ENCODE measurements at places on chromosomes 1 and 21. TPM values are rescaled to one million over a fixed set of nuclear protein-coding genes. Genes with fewer than 3 reads are reported as not detected.

Gene MCL1
- total RNA-seq, result 97.0 TPM

Gene PLA2G2C
- not detected for total RNA-seq

Gene C1orf52
- 18.5 TPM for total RNA-seq

Gene UBXN10
- 1.4 TPM for total RNA-seq

Gene NHLH1
- not detected for total RNA-seq

Gene TMEM200B
- total RNA-seq, result 1.6 TPM

Gene INKA2
- 24.3 TPM for total RNA-seq

Gene NUCKS1
- total RNA-seq, result 217 TPM

Gene CFAP45
- total RNA-seq, result 1.1 TPM

Gene EPHA2
- 9.6 TPM for total RNA-seq

Gene BRDT
- not detected for total RNA-seq

Gene SHE
- total RNA-seq, result 9.2 TPM

Gene ROR1
- 14.0 TPM for total RNA-seq

Gene SPRR5
- total RNA-seq, result not detected

Data from left ventricle myocardium inferior (tissue), 1 donor.